ENCODE measurements at places on chromosomes 2 and 18.

DNA sequence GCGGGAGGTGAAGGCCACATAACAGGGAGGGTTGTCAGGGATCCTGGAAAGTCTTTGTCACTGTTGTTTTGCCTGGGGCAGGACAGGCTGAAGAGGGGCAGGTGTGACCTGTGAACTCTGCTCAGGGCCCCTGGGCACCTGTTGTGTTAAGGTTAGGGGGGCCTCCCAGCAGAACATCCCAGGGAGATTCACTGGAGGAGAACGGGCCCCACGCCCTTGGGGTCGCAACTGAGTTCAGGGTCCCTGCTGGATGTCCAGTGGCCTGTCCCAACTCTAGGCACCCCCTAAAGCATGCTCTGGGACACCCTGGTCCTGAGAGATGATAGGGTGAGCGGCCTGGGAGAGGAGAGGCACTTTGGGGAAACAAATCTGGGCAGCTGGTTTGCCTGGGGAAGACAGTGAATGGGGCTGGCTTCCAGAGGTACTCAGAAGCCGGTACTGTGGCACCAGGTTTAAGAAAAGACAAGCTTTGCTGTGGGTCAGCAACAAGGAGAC is 22.9 kb downstream of the GPR35 start:
- DNase-seq = no peak

- DNase-seq = no peak
Measured at GRCh38 chr2:8378016-8378810, 303.6 kb upstream of the ID2 start.

DNA sequence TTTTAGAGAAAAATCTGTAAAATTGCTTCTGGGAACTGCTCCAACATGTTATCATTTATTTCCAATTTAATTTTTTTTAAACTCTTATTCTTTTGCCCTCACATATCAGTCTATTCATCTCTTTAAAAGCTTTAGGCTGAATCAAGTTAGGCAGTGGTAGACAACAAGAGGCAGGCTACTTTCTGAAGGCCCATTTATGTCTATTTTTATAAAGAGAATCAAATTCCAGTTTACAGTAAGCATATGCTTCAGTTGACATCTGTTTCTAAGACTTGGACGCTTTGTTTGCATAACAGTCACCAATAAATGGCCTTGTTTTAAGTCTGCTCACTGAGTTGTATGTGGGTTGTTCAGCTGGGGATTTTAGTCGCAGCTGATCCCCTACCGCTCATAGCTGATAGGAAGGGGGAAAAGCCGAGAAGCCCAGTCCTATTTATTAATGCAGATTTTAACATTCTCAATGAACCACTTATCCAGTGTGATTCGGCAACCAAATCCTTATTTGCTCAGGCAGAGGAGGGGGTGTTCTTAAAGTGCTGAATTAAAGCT is 260.4 kb upstream of the SIX3 start:
- DNase-seq = no peak

GRCh38 chr18:64132871-64133270 is 16.0 kb downstream of the LINC00305 start:
- no peak for DNase-seq

DNA sequence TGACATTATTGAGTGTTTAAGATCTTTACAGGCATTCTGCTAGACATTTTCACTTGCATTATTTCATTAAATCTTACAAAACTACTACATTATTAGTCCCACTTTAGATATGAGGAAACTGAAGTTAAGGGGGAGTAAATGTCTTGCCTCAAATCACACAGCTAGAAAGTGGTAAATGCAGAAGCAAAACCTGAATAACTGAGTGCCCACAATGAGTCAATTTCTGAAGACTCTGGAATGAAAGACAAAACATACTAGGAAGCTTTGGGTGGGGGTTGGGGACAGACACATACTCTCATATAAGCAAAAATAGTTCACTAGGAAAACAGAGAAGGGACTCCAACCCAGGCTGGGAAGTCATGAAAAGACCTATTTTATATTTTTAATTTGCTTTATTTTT is 214.4 kb upstream of the LRATD1 start:
- DNase-seq = no peak

DNA sequence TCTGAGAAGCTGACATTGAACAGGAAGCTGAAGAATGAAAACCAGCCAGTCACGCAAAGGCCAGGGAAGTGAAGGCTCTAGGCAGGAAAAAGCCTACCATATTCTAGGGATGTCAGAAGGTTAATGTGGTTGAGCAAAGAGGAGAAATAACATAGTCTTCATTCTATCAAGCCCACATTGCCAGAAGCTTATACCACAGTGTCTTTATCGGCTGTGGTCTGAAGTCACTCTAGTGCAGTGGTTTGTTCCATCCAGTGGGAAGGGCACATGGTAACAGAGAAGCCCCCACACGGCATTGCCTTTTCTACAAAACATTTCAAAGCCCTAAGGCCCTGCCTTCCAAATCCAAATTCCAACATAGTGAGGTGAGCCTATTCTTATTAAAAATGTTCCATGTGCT is 311.3 kb downstream of the TNS1 start:
- DNase-seq = no peak

DNA sequence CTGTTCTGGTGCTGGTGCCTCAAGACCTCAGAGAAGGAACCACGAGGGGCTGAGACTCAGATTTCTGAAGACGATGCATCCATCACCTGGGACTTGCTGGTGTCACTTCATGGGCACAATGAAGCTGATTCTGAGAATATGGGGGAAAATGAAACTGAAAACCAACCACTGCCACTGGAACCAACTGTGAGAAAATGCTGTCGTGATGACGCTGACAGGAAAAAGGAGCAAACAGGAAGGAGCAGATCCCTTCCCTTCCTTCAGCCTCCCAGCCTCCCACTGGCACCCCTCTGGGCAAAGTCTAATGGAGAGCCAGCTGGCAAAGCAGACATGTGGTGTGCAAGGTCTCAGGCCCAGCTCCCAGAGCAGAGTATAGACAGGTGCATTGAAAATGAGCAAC is 109.7 kb downstream of the FOXI3 start:
- DNase-seq = no peak

DNA sequence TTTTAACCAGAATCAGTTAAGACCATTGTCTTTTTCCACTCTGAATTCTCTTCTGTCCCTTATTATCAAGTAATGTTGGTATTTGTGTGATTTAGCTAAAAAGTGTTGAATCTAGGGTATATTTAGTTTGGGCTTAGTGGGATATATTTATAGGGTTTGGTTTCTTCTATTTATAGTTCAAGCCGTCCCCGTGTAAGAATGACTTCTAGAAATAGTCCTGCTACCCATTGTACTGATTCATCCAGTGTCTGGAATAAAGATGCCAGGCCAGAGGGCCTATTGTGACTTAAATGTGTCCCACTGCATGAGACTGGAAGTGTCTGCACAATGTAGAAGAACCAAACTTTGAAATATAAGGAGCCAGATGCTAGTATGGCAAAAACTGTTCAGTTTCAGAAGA is 364.8 kb downstream of the TNS1 start:
- DNase-seq = no peak

- DNase-seq = no peak
Measured at GRCh38 chr2:195505701-195506100, 151.3 kb upstream of the SLC39A10 start.

DNA sequence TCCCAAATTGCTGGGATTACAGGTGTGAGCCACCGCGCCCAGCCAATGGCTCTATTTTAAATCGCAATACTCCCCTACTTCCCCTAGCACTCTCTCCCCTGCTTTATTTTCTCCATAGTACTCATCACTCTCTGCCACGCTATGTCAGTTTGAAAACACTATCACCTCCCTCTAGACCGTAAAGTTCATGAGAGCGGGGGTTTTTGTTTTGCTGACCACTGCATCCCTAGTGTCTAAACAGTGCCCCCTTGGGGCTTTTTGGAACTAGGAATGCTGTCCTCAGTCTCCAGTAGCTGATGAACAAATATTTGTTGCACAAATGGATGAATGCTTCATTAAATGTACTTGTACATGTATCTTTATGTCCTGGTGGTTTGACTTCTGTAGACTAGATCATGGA is 44.1 kb downstream of the ATOH8 start:
- DNase-seq = no peak

GRCh38 chr2:236346366-236346765 is 82.2 kb upstream of the ASB18 start:
- DNase-seq = no peak

DNA sequence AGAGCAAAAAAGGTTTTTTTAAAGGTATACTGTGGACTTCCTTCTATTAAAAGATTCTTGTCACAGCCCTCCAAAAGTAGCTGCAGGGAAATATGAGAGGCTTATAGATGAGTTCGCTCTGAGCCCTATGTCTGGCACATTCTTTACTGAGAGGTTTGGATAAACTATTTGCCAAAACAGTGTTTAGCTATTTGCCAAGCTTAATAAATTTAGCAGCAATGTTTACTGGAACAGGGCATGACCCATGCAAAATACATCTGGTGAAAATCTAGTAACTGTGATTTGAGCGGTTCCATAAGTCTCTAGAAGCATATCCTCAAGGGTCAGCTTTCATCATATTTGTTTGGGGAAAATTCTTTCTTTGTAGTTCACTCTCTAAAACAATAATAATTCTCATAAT is 1696.7 kb upstream of the PIK3C3 start:
- DNase-seq = no peak

GRCh38 chr2:59528525-59528924 is 1024.9 kb downstream of the BCL11A start:
- DNase-seq = no peak

DNA sequence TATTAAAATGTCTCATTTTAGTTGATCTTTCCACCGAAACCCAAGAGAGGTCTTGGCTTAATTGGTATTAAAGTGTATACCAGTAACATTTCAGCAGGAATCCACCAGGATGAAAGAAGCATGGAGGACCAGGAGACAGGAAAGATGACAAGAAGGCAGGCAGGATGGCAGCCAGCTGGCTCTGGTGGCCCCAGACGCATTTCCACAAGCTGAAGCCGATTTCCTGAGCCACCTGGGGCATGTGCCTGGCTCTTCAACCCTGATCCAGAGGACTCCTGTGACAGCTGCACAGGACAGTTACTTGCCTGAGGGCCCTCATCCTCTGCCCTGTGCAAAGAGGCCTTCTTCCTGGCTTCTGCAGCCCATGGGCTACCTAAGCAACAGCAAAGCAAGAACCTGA is 56.9 kb upstream of the NFU1 start:
- no peak for DNase-seq

DNA sequence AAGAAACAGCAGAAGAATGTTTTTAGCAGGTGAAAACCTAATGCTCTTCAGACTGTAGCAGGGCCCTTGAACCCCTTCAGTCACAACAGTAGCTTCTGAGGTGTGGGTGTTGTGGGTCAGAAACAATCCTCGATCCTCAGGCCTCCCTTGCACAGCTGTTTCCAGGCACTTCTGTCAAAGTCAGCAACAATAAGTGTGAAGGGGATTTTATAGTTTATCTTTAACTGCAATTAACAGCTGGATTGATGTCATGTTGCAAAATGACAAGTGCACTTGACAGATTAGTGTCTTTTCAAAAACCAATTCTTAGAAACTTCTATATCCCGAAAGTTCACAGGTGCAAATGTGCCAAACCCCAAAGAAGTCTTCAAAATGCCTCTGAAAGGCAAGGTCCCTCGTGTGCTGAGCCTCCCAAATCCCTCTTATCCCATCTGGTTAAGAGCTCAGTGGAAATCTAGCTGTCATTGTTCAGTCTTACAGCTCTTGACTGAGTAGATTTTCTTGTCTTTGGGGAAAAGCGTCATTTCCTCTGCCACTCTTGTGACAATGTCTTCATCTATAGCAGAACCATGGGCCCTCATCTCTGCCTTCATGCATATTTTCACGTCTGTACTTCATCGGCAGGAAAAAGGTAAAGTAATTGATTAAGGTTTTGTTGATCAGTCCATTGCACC is 29.6 kb downstream of the M1AP start:
- no peak for DNase-seq

- DNase-seq = no peak
Measured at GRCh38 chr2:208798698-208799097, 392.1 kb downstream of the PTH2R start.

GRCh38 chr2:108409768-108410167 is 32.0 kb downstream of the SULT1C4 start:
- DNase-seq = no peak

- DNase-seq = no peak
Measured at GRCh38 chr2:165044505-165045303, 89.4 kb upstream of the SLC38A11 start.
